ENCODE measurements at places on chromosomes 2 and 18.

GRCh38 chr2:85851253-85852151 is 37.3 kb downstream of the ST3GAL5 start:
- no peak for DNase-seq

DNA sequence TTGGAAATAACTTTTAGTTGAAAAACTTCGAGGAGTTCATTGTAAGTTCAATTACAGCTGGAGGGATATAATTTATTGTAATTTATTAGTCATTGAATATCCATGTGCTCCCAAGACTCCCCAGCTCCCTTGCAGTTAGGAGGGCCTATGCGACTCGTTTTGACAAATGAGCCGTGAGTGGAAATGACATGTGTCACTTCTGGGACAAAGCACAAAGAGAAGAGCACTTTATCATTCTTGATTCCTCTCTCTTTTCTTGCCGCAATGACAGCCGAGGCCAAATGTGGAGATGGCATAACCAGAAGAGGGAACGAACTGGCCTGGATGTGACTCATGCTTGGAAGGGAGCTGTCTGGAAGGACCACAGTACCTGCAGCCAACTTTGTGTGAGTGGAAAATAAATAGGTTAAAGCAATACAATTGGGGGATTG is 44.2 kb upstream of the ITSN2 start:
- no peak for DNase-seq

GRCh38 chr2:71679491-71679890 is 226.1 kb downstream of the DYSF start:
- DNase-seq, result peak; percentile 5

- no peak for DNase-seq
These were observed 86.6 kb upstream of the CAVIN2 start for GRCh38 chr2:191933307-191934105.

- DNase-seq, result no peak
These were observed 29.1 kb upstream of the PMAIP1 start for GRCh38 chr18:59870623-59871130.

DNA sequence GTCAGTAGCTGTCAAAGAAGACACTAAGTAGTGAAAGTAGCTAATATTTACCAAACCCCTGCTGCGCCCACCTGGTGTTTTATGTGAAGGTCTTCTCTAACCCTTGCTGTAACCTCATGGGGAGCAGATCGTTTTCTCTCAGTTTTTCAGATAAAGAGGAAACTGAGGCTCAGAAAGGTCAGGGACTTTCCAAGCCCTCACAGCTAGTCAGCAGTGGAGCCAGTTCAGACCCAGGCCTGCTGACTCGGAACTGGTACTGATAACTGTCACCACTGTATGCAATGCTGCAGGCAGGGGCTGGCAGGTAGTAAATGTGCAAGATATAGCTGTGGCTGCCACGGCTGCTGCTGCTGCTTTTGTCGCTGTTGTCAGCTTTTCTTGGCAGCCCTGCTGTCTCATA is 69.1 kb downstream of the LRRFIP1 start:
- DNase-seq, result no peak

DNA sequence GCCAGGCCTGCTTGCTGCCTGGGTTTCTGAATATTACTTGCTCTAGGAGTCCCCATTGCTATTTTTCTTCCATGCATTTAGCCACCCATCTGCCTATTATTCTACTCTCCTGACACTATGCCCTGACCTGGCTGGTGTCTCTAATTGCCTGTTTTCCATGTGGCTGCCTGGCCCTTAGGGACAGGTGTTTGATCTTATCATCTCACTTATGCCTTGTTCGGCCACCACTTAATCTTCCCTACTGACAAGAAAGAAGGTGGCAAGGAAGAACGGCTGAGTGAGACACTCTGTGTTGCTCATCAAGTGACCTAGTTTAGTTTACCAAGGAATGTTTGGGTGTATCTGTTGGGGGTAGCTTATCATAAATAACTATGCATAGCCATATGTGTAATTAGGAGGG is 50.4 kb upstream of the RAPH1 start:
- no peak for DNase-seq

DNA sequence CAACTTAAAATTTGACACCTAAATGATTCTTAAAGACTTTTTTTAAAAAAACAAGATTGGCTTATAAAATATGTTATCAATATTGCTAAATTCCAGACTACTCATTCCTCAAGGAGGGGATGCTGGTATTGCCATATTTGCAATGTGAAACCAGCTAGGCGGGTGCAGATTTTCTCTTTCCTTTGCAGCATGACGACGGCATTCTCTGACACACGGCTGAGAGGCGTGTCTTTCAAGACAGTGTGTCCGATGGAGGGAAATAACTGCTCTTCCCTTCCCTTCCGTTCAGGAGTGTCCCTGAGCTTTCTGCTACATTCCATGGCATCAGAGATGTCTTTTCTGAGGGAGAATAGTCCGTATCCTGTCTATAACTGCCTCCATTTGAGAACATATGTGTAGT is 38.2 kb upstream of the CNGA3 start:
- no peak for DNase-seq
